Astrocyte of the hippocampus (primary cell): ENCODE measurements at places on chromosomes 6 and 20.

- no peak for DNase-seq
Observed at GRCh38 chr6:153858529-153858928, 180.5 kb upstream of the OPRM1 start.

GRCh38 chr20:44532259-44532980 is 10.6 kb upstream of the SERINC3 start:
- no peak for DNase-seq

GRCh38 chr20:16222859-16223411 is 350.3 kb downstream of the KIF16B start:
- DNase-seq: no peak

GRCh38 chr20:49979030-49979832 is 3.5 kb upstream of the SNAI1 start:
- DNase-seq: peak; percentile 78

- peak; percentile 94 for DNase-seq
Observed at GRCh38 chr6:16741112-16742016, 19.9 kb downstream of the ATXN1 start.
